Dermis blood vessel endothelial cell (primary cell): ENCODE measurements at places on chromosomes 4 and X. TPM values are rescaled to one million over a fixed set of nuclear protein-coding genes. Genes with fewer than 3 reads are reported as not detected.

DNA sequence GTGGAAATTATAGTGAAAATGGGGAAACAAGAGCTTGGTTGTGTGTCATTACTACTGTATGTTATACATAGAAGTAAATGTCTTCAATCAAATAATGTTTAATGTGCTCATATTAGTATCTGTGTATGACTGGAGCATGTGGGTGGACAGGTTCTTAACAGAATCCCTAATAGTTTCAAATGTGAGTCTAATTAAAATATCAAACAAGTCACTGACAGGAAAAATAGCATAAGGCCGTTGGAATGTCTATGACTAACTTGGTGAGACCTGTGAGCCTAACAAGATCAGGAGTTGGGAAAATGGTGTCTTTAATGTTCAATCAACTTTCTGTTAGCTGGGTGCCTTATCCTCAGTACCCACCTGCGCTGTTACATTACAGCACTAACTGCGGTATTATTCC lies 6.2 kb upstream of the CXCL3 start:
- peak; percentile 15 for DNase-seq

DNA sequence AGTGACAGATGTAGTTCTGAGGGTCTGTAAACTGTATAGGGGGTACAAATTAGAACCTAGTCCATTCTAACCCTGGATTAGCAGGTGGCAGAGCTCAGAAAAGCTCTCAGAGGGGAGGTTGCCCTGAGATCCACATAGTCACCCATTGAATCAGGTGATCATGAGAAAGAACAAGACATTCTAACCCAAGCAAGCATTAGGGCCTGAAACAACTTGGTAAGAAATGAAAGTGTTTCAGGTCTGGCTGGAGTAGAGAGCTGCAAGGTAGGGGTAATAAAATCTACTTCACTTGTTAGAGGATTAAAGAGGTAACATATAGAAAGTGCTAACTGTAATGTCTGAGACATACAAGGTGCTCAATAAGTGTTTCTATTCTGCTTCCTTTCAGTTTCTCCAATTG lies 8.8 kb upstream of the BMP2K start:
- DNase-seq = no peak

DNA sequence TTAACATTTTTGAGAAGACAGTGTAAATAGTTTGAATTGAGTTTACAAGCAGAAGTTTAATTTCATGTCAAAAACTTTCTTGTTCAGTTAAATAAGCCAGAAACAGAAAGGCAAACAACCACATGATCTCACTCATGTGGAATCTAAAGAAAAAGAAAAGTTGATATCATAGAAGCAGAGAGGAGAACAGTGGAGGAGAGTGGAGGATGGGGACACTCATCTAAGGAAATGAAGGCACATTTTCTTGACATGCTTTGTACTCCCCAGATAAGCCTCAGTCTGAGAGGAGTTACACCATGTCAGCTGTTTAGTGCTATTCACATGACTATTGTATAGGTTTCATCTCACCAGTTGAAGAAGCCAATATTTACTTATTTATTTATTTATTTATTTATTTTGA lies 13.5 kb downstream of the SNCA start:
- peak; percentile 41 for DNase-seq

- DNase-seq = no peak
Measured at GRCh38 chr4:20678400-20678799, 21.9 kb upstream of the PACRGL start.

The PCDH7 gene
- 0.28 and 0.34 TPM in 2 replicates for total RNA-seq

DNA sequence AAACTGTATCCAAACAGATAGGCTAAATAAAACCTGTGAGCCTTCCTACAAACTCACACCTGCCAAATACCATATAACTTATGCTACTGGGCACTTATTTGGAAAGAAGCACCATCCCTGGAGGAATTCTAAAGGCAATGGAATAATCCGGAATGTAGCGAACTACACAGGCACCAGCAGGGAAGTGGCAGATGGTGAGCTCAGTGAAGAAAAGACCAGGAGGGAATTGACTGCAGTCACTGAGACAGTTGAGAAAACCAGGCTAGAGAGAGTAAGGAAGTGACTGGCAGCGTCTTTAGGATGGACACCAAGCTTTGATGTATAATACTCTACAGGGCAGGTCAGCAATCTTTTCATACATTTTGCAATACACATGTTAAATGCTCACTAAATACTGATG lies 16.3 kb downstream of the NDNF start:
- DNase-seq = no peak

- DNase-seq = peak; percentile 38
Measured at GRCh38 chr4:20356565-20356964, 104.9 kb downstream of the SLIT2 start.
